ENCODE measurements at places on chromosomes 12 and 14.

GRCh38 chr14:64196814-64197411 is 97.3 kb downstream of the ESR2 start:
- DNase-seq: peak; percentile 82

GRCh38 chr14:69315301-69315700 is 55.3 kb downstream of the GALNT16 start:
- no peak for DNase-seq

DNA sequence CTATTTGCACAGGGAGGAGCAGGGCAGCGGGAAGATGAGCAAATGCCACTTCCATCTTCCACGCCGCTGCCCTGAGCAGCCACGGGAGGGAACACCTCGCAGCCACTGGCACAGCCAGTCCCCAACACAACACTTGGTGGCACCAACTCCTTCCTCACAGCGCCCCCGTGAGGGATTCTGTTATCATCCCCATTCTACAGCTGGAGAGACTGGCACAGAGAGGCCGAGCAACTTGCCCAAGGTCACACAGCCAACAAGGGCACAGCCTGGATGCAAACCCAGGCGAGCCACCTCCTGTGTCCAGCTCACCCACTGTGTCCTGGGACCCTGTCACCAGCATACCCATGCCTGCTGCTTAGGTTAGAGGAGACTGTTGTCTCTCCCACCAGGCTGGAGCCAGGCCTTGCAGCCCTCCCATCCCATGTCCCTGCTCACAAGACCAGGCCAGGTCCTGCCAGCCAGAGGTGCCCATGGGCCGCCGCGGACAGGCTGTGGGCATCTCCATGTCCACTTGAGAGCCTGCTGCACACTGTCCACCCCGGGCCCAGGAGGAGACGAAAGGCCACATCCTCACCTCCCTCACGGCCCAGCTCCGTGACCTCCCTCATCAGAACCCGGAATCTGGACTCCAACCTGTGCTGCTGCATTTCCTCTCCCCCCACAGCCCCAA is 57.0 kb downstream of the NCOR2 start:
- peak; percentile 34 for DNase-seq

GRCh38 chr14:89927186-89927865 is 27.2 kb downstream of the EFCAB11 start:
- DNase-seq: no peak

DNA sequence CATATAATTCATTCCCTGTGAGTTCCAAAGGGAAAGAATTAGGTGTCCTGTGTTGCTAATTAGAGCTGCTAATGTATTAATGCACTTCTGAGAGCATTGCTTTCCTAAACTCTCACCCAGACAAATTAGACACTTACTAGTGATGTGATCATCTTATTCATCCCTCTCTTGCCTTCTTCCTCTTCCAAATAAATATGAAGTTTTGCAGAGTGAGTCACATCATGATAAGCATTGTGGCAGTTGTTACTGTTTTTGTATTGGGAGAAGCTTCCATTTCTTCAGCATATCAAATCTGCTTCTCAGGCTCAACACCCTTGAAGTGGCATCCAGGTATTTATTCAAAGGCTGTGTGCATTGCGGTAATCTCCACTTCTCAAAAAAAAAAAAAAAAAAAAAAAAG is 37.3 kb upstream of the E2F7 start:
- no peak for DNase-seq

DNA sequence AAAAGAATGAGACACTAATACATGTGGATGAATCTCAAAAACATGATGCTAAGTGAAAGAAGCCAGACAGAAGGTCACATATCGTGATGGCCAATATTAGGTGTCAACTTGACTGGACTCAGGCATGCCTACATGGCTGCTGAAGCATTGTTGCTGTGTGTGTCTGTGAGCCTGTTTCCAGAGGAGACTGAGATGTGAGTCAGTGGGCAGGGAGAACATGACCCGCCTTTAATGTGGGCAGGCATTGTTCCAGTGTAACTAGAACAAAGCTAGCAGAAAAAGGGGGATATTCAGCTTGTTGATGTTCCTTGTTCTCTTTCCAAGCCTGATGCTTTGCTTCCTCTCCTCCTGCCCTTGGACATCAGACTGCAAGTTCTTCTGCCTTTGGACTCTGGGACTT is 47.6 kb downstream of the DCAF5 start:
- DNase-seq: no peak

DNA sequence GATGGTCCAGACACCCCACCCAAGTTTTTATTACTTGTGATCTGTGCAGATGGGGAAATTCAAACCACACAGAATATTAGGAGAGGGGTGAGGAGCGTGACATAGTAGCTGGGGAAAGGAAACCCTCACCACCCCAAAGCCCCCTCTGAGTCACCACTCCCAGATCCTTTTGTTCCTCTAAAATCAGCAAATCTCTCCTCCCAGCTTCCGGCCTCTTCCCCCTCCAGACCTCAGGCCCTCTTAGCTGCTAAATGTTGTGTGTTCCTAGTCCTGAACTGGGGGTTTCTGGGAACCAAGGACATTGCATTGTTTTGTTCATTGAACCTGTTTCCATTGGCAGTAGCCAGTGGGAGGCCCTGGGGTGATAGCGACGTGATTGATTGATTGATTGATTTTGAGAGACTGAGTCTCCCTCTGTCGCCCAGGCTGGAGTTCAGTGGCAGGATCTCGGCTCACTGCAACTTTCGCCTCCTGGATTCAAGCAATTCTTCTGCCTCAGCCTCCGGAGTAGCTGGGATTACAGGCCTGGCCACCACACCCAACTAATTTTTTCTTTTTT is 5.9 kb upstream of the ORAI1 start:
- DNase-seq: no peak

DNA sequence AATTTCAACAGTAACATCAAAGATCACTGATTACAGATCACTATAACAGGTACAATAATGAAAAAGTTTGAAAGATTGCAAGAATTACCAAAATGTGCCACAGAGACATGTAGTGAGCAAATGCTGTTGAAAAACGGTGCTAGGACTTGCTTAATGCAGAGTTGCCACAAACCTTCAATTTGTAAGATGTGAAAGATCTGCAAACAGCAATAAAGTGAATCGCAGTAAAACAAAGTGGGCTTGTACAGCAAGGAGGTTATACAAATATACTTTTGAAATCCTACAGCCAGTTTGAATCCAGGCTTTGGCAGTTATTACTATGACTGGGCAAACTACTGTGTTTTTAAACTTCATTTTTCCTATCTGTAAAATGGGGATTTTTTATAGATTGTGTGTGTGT is 1.0 kb upstream of the PLEKHA5 start:
- peak; percentile 16 for DNase-seq

DNA sequence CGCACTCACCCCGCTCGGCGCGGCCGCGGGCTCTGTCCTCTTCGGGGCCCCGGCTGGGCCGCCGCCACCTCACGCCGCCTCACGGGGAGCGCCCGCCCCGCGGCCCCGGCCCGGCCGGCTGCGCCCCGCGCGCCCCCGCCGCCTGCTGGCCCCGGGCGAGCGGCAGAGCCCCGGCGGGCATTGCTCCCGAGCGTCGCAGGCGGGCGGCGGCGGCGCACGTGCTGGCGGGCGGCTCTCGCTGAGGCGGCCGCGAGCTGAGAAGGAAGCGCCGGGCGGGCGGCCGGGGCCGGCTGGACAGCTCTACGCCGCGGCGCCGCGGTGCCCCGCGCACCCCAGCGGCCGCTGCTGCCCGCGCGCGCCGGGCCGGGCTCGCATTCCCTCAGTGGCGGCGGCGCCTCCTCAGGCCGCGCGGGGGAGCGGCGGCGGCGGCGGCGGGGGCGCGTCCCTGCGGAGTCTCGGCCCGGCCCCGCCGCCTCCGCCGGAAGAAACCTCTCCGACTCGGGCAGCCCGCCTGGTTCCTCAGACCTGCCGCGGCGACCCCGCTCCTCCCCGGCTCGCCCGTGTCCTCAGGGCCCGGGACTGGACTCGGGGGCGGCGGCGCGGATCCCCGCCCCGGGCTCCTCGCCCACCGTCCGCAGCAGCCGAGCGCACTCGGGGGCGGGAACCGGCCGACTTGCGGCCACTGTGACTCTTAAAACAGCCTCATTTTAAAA is at the start of gene PITPNM2:
PITPNM2 (minus strand) TSS at position 347 of the 713 bp plus-strand sequence. CDS start 116,500 bp downstream, outside the sequence.
- DNase-seq: peak; percentile 89

- DNase-seq: peak; percentile 88
Observed at GRCh38 chr14:93788543-93789227, 400 bp upstream of the PRIMA1 start.

DNA sequence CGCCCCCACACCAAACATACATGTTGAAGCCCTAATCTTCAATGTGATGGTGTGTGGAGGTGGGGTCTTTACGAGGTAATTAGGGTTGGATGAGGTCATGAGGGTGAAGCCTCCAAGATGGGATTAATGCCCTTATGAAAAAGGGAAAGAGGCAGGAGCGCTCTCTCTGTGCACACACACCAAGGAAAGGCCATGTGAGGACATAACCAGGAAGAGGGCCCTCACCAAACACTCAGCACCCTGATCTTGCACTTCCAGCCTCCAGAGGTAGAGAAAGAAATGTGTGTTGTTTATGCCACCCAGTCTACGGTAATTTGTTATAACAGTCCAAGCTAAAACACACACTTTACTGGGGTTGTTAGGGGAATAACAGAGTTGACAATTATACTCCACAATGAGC is 14.6 kb upstream of the PITPNM2 start:
- no peak for DNase-seq

DNA sequence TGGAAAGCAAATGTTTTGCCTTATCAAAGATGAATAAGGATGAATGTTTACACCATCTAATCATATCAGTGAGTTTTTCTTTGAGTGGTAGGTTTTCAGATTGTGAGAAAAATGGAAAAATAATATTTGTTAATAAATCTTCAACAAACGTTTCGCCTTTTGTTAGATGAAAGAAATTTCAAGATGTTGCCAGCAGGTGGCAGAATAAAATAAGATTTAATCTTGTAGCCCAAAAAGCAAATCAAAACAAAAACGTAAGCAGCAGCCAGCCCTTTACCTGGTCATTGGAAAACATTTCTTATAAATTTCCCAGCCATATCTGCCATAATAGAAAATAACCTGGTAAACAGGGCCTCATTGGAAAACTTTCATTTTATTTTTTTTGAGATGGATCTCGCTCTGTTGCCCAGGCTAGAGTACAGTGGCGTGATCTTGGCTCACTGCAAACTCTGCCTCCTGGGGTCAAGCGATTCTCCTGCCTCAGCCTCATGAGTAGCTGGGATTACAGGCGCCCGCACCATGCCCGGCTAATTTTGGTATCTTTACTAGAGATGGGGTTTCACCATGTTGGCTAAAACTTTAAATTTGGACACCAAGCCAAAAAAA is 15.4 kb upstream of the TMEM120B start:
- DNase-seq: peak; percentile 76

DNA sequence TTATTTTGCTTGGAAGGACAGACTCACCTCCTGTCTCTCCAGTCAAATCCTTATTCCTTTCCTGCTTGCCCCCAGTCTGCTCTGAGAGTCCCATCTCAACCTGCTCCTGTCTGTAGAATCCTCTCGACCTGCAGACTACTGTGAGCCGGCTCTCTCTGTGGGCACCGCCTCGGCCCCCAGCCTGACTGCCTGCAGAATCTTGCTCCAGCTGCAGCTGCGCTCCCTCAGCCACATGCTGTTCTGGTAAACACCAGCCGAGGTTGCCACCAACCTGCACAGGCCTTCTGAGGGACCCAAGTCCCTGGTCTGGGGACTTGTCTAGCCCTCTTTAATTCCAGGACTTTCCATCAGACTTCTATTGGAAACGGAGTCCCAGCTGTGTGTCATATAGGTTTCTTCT is 44.8 kb upstream of the PRMT8 start:
- no peak for DNase-seq

GRCh38 chr12:125402874-125403789 is 337.9 kb downstream of the AACS start:
- no peak for DNase-seq

- DNase-seq: no peak
Observed at GRCh38 chr12:101018540-101018939, 191.5 kb downstream of the SLC5A8 start.

Measured in stomach (tissue), 19 donors.